Esophagus muscularis mucosa (tissue), 4 donors: ENCODE measurements at places on chromosomes 7 and 10. TPM values are rescaled to one million over a fixed set of nuclear protein-coding genes. Genes with fewer than 3 reads are reported as not detected.

The SFRP5 gene
- total RNA-seq = 41.3 TPM

GRCh38 chr7:28998105-28998504 is 40.0 kb upstream of the TRIL start:
- peaks cover 9% of the 10 kb centered on the region for H3K4me1 ChIP-seq
- no peak for DNase-seq
- H3K27ac ChIP-seq = no peak overlapping the region

GRCh38 chr7:68550027-68550426 is 1048.2 kb upstream of the AUTS2 start:
- H3K27me3 ChIP-seq = no peaks in the 10 kb centered on the region
- no peaks in the 10 kb centered on the region for H3K36me3 ChIP-seq
- DNase-seq = no peak
- no peaks in the 10 kb centered on the region for H3K4me1 ChIP-seq

DNA sequence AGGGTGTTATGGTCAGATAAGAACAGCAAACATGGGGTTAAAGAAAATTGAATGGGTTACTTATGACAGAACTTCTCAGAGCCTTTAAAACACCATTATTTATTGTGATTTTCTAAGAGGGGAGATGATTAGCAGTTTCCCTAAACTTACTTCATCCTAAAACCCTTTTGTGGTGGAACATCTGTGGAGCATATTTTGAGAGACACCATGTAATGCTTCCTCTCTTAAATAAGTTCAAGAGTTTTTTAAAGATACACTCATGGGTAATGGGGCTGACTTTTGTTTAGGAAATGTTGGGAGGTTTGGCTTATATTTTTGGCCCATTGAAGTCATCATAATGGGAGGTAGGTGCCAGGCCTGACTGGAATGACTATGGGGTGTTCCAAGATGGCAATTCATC is 8.4 kb upstream of the PDCD4 start:
- H3K27me3 ChIP-seq = no peaks in the 10 kb centered on the region
- no peak for DNase-seq
- H3K36me3 ChIP-seq = no peaks in the 10 kb centered on the region
- H3K27ac ChIP-seq = no peak overlapping the region

The MBL2 gene
- 0.06 TPM for total RNA-seq

- no peak overlapping the region for H3K27ac ChIP-seq
- H3K4me1 ChIP-seq = no peaks in the 10 kb centered on the region
- DNase-seq = no peak
- no peaks in the 10 kb centered on the region for H3K27me3 ChIP-seq
- H3K4me3 ChIP-seq = no peak overlapping the region
Measured at GRCh38 chr7:146772601-146773000, 656.0 kb downstream of the CNTNAP2 start.

DNA sequence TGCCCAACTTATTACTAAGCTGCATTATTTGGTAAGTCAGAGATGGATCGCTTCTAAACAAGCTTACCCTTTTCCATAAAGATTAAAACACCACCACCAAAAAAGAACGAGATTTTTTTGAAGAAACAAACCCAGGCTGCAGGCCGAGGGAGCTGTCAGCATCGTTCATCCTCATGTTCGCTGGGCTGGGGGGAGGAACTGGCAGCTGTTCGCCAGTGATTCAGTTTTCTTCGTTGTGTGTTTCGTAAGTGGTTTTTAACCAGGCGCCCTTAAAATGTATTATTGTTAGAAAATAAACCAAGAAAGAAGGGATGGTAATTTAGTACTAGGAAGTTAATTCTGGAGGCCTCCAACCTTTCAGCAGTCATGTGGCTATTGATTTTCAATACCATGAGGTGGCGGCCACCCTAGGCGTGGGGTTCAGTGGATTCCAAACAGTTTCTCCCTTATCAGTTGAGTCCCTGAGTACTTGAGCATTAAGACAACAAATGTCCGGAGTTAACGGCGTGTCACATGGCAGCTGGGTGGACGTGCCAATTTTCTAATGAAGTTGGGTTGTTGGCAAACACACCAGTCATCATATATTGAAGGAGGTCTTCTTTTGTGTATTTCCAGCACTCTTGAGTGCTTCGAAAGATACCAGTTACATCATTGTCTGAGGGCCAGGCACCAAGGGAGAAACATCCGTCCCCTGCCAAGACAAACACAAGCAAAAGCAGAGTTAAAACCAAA is 173.2 kb downstream of the EBF3 start:
- no peak overlapping the region for H3K4me3 ChIP-seq
- H3K36me3 ChIP-seq = no peaks in the 10 kb centered on the region
- no peaks in the 10 kb centered on the region for H3K27me3 ChIP-seq
- no peak overlapping the region for H3K27ac ChIP-seq

The DPP6 gene
- 28.8 TPM for total RNA-seq

The NRG3 gene
- under 0.01 TPM for total RNA-seq

DNA sequence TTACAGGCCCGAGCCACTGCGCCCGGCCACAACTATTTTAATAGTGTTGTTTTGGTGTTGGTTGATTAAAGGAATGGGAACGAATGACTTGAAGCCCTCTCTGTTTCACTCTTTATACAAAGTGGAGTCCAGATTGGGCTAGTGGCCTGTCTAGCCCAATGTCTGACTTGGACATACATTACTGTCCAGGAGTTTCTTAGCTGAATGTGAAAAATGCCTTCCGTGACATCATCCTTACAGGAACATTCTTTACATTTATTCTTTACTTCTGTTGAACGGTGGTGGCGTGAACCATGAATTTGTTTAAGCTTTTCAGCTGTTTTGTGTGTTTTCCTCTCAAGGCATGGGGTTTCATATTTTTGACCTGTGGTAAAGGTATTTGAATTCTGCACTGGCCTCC is 67.9 kb downstream of the DAGLB start:
- H3K36me3 ChIP-seq = no peaks in the 10 kb centered on the region
- H3K27ac ChIP-seq = peak overlapping the region; percentile 21

GRCh38 chr10:107618504-107618994 is 454.0 kb upstream of the SORCS1 start:
- DNase-seq = no peak
- H3K4me3 ChIP-seq = no peak overlapping the region
- no peaks in the 10 kb centered on the region for H3K4me1 ChIP-seq
- no peak overlapping the region for H3K27ac ChIP-seq
- H3K36me3 ChIP-seq = no peaks in the 10 kb centered on the region

DNA sequence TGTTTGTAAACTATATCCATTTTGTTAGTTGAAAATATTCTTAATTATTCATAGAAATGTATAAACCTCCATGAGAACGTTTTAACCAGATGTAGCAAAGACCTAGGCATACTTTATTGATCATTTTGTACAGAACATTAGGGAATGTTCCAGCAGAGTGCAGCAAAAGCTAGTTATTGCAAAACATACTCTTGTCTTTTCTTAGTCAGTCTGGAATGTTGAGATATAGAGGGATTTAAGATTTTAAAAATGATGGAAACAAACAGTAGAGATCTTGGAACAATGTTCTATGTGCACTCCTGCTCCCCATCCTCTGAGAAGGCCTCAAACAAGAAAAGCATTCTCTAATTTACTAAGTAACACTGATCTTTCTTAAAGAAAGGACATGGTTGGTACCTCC is 292.1 kb downstream of the BBS9 start:
- H3K4me1 ChIP-seq = peaks cover 7% of the 10 kb centered on the region
- DNase-seq = no peak
- no peak overlapping the region for H3K27ac ChIP-seq
- H3K36me3 ChIP-seq = no peaks in the 10 kb centered on the region
- no peaks in the 10 kb centered on the region for H3K27me3 ChIP-seq

DNA sequence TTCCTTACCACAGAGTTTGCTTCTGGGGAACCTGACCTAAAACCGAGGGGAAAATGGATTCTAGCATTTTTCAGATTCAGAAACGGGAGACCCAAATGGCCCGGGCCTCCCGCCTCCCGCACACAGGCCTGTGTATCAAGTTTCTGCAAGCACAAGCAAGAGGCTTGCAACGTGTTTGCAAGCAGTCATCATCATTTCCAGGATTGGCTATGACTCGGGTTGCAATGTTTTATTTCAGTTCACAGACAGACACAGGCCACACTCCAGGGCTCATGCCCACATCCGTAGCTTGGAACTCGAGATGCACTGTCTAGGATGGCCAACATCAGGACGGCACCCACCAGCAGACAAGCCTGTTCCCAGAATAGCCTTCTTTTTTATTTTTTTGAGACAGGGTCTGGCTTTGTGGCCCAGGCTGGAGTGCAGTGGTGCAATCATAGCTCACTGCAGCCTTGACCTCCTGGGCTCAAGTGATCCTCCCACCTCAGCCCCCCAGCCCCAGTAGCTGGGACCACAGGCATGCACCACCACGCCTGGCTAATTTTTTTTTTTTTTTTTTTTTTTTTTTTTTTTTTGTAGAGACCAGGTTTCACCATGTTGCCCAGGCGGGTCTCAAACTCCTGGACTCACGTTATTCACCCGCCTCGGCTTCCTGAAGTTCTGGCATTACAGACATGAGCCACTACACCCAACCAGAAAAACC is 68.1 kb upstream of the FOXK1 start:
- no peaks in the 10 kb centered on the region for H3K36me3 ChIP-seq
- peaks cover 10% of the 10 kb centered on the region for H3K4me1 ChIP-seq
- peak overlapping the region; percentile 33 for H3K4me3 ChIP-seq
- H3K27me3 ChIP-seq = no peaks in the 10 kb centered on the region

GRCh38 chr7:117411539-117411938 is 15.8 kb downstream of the ASZ1 start:
- H3K4me3 ChIP-seq = no peak overlapping the region
- no peaks in the 10 kb centered on the region for H3K36me3 ChIP-seq
- H3K27ac ChIP-seq = no peak overlapping the region
- no peaks in the 10 kb centered on the region for H3K4me1 ChIP-seq
- DNase-seq = no peak

DNA sequence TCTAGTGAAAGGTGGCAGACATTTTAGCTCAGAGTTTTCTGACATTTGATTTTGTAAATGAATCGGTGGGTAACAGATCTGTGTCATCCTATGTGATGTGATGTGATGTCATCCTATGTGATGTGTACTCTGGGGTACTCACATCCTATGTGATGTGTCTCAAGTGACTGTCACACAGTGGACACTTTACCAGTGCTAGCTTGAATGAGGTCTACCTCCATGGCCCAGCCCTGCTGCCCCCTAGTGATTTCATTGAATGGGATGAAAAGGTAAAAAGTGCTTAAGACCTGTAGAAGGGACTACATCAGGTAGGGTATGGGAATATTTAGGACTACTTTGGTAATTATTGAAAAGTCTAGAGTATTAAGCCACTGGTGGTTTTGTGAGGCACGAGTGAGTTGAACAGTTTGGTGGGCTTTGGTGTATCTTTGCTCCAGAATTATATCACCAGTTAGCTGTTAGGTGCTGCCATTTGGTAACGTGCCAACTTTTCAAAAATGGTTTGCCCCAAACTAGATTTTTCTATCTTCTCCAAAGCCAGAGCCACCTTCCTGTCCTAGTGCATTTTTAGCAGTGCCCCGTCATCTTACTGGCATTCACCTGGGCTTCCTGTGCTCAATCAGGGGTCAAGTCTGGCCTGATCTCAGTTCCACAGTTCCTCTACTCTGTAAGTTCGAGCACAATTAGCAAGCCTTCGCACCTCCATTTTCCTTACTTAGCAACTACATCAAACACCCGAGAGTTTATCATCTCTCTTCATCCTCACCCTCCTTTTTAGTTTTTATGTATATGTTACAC is 9.7 kb downstream of the EIF4H start:
- H3K27me3 ChIP-seq = no peaks in the 10 kb centered on the region
- H3K4me3 ChIP-seq = no peak overlapping the region
- peaks cover 29% of the 10 kb centered on the region for H3K36me3 ChIP-seq

GRCh38 chr7:150936018-150936417 is 42.1 kb downstream of the KCNH2 start:
- no peak overlapping the region for H3K4me3 ChIP-seq
- DNase-seq = no peak
- H3K36me3 ChIP-seq = no peaks in the 10 kb centered on the region
- no peak overlapping the region for H3K27ac ChIP-seq

The ABCB1 gene
- 7.6 TPM for total RNA-seq

The ADAP1 gene
- total RNA-seq = 91.0 TPM

DNA sequence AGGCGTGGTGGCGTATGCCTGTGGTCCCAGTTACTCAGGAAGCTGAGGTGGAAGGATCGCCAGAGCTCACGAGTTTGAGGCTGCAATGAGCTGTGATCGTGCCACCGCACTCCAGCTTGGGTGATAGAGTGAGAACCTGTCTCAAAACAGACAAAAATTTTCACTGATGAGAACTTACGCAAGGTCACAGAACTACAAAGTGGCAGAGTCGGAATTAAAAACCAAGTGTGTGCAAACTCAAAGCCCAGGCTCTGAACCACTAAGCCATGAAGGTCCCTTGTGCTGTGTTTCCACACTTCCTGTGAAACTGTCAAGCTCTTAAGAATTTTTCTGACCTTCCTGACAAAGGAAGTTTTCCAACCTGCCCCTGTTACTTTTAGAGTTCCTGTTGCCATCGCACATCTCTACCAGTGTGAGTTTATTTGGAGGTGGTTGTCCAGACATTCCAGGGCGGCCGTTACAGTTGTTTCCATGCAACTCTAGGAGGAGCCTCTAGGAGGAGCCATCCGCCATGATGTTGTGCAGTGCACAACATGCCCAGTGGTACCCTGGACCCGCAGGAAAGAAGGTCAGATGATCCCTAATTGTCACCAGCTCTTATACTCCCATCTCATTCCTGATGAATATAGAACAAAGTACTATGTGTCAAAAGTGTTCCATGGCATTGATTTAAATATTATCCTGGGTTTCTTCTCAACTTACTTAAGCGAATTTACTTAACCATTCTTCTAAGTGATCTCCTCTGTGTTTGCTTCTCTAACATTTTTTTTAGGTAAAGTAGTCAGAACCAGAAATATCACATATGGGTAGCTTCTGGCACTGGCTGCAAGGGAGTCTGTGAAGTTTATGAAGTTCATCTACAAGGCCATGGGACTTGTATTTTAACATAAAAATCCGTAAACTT is 49.0 kb upstream of the LYZL1 start:
- H3K4me1 ChIP-seq = no peaks in the 10 kb centered on the region
- H3K27me3 ChIP-seq = no peaks in the 10 kb centered on the region
- peak; percentile 83 for DNase-seq
- H3K4me3 ChIP-seq = no peak overlapping the region

The MAGI2 gene
- total RNA-seq = 21.6 TPM

DNA sequence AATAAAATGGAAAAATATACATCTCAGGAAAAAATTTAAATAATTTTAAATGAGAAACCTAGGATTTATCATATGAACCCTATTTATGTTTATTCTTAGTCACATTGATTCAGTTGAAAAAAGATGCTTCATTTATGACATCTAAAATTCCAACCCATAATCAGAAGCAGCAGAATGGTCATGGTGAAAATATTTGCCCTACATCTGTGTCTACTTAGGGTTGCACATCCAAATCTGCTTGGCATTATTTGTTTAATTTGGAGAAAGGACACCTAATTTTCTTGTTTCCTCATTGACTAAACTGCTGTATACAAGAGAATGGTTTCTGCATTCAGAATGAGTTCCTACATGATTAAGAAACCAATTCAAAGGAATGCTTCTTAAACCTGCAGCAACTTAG is 72.9 kb upstream of the SKAP2 start:
- no peak for DNase-seq
- H3K4me1 ChIP-seq = no peaks in the 10 kb centered on the region
- no peaks in the 10 kb centered on the region for H3K36me3 ChIP-seq
- H3K27ac ChIP-seq = no peak overlapping the region
